AG08395 (cell line): ENCODE measurements at places on chromosomes 7 and 10.

DNA sequence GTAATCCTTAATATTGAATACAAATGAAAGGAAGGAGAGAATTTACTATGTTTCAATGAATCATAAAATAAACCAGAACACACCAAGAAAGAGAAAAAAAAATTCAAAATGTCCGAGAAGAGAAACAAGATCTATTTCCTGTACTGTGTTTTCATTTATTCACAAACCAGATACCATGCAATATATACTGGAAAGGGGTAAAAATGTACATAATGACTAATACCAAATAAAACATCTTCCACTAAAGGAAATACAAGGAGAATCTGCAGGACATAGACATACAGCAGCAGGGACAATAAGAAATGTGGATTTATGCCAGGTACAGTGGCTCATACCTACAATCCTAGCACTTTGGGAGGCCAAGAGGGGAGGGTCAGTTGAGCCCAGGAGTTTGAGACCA, 24.3 kb upstream of the TMEM26 start:
- no peak for DNase-seq

GRCh38 chr10:43160046-43160920, 22.0 kb downstream of the CSGALNACT2 start:
- peak; percentile 75 for DNase-seq

GRCh38 chr7:98565103-98565502, 52.0 kb upstream of the NPTX2 start:
- DNase-seq = no peak

GRCh38 chr10:78774999-78775711, 293.6 kb upstream of the ZMIZ1 start:
- DNase-seq = peak; percentile 36

DNA sequence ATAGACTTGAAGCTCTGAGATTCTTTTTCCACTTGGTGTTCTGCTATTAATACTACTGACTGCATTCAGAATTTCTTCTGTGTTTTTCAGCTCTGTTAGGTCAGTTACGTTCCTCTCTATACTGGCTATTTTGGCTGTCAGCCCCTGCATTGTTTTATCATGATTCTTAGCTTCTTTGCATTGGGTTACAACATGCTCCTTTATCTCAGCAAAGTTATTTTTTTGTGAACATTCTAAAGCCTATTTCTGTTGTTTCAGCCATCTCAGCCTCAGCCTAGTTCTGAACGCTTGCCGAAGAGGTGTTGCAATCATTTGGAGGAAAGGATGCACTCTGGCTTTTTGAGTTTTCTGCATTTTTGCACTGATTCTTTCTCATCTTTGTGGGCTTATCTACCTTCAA, 201.5 kb upstream of the GNAI1 start:
- DNase-seq = no peak

GRCh38 chr7:3107889-3108570, 64.4 kb upstream of the CARD11 start:
- DNase-seq = no peak

DNA sequence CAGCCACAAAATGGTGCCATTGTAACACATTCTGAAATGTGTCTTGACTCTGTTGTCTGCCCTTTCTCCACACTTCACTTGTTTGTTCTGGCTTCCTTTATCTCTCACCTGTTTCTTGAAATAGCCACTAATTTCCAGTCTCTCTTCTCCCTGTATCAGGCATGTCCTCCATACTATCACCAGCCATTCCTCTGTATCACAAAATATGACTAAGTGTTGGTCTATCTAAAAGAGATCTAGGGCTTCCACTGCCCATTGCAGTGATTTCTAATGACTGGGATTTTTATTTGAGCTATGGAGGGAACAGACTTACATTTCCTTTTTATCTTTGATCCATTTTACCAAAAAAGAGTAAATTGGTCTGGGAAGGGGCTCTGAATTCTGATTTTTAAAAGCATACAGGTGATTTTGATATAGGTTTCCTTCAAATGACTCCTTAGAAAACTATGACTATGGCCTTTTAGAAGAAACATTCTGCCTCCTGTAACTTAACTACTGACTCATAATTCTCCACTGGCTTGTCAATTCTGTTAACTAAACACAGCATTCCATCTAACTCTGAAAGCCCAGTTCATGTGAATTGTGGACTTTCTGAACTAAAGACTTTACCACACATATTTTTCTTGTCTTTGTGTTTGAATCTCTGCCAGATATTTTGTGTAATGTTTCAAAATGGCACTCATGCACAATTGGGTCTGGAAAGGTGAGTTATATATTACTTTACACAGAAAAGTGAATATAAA, 1121.4 kb downstream of the XPNPEP1 start:
- peak; percentile 27 for DNase-seq

- DNase-seq = no peak
These were observed 361.6 kb downstream of the FGFR2 start for GRCh38 chr10:121236621-121237020.

- DNase-seq = no peak
These were observed 15.4 kb upstream of the MEST start for GRCh38 chr7:130476297-130477150.

- no peak for DNase-seq
These were observed 28.1 kb upstream of the PTN start for GRCh38 chr7:137371616-137372015.

GRCh38 chr7:103866919-103867318, 122.5 kb downstream of the RELN start:
- DNase-seq = no peak

DNA sequence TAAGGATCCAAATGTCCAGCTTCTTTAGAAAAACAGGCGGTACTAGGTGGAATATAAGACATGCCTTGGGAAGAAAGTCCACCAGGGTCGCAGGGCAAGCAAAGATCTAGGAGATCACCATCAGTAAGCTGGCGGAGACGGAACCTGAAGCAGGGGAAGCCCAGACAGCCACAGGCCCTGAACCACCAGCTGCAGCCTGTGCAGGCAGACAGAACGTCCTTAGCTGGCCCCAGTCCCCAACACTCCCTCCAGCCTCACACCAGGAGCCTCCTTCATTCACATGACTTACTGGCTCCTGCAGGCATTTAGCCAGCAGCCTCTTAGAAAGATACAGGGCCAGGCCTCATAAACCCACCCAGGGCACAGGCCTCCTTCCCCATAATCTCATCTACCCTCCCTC, 17.4 kb downstream of the RGS10 start:
- no peak for DNase-seq

DNA sequence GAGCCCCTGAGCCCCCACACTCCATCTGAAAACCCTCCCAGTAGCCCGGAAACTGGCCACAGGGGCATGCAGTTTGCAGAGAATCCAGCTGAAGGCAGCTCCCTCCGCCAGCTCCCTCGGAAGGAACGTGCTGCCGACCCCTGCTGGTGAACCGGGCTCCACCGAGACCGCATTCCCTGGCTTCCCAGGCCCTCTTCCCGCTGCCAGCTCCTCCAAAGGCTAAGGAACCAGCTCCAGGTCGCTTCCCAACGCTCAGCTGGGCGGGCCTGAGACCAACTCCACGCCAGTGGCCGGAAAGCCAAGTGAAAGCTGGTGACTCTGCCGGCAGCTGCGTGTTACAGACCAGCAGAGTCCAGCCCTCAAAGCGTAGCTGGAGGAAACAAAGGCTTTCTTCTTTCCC, 35.8 kb downstream of the GPER1 start:
- DNase-seq = peak; percentile 32

GRCh38 chr7:16930946-16931345, 49.2 kb upstream of the AGR3 start:
- no peak for DNase-seq

DNA sequence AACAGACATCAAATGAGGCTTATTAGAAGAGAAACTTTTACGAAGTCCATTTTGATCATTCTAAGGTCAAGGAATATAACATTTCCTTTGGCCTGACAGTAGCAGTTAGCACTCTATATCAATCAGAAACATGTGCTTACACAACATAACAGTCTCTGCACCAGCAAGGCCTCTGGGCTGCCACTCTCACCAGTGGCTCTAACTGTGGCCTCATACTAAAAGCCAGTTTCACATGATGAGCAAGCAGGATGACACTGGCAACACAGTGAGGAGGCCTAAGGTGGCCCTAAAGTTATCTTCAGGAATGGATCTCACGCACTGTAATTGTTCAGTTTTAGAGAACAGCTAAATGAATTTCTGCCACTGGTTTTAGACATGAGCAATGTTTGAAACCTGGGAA, 126.8 kb downstream of the COBL start:
- DNase-seq = no peak

DNA sequence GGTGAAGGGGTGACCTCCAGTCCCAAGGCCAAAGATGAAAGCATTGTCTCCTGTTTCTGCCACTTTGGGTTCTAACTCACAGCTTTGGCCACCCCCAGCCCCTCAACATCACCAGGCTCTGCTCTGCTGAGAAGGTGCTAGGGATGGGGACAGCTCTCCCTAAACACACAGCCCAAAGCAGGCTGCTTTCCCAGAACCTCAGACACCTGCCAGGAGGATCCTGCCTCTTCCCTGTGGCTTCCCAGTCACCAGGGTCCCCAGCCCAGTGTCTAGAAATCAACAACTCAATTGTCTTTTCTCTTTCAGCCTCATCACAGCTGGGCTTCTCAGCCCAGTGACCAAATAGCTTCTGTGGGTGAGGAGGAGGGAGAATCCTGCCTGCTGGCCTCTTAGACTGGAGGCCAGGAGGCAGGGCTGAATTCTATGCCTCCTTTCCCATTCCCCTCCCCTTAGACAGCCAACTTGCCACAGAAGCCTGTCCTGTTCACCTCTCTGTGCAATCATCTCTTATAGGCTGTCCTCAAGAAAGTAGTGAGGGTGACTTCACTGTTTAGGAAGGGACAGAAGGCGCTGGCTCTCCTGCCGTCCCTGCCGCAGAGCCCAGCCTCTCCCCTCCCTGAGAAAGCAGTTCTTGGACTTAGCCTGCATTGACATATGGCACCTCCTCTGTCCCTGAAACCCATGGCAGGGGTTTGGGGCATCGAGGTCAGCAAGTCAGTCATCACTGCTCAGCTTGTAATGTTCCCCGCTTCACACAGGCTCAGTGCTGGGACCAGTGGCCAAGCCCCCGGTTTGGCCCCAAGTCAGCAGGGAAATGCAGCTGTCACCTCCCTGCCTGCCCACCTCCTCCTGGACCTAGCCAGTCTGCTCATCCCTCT, 3.7 kb downstream of the FGF8 start:
- no peak for DNase-seq

DNA sequence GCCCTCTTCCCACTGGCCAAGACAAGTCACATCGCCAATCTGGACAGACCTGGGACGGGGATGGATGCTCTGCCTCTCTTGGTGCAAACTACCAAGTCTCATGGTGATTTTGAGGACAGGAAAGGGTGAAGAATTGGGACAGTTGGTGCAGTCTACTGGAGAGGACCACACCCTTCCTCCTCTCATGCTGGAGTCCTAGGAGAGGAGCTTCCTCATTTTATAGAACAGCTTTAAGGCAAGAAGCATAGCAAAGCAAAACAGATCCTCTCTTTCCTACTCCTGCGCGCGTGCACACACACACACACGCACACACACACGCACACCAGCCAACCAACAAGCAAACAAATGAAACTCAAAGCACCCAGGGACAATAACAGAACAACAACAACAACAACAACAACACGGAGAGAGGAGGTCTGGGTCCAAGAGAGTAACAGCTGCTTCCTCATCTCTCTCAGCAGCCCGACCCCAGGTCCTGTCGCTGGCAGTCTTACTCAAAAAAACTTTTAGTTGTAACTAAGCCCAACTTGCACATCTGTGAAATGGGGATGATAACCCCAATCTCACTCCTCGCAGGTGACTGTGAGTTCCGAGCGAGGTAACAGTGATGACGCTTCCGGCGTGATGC, 83.4 kb downstream of the TMEM178B start:
- DNase-seq = no peak

GRCh38 chr10:69663369-69663947, 33.4 kb downstream of the FAM241B start:
- DNase-seq = no peak

DNA sequence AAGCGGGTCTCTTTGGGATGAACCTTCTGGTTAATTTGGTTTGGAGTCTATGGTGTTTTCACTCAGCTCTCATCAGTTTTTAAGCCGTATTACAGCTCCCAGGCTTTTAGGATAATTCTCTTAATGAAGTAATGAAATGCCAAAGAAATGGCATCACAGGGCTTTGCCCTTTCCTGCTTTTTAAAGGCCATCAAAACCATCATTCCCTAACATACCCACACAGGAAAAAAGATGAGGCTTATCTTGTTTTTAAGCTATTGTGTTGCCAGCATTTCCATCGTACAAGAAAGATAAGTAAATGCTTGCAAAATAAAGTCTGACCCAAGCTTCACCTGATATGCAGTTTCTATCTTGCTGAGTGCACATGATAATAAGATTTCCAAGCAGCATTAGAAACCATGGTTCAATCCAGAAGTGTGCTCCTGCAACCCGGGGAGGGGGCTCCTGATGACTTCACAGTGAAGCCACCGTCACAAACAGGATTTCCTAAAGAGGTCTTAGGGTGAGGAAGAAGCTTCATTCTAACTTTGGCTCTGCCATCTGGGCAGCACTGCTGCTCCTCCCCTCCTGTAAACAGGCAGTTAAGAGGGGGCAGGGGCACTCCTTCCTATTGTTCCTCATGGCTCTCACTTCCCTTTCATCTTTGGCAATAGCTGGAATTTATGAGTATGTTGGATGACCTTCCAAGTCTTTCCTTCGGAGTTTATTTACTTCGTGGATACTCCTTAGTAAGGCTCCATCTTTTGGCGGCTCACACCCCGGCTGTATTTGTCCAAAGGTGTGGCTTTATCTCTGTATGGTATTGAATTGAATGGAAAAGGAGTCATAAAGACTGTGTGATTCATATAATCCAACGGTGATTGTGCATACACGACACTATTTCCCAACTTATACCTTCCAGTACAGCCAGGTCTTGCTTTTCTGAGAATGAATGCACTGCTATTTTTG, 55.2 kb upstream of the FAM133B start:
- DNase-seq = no peak

DNA sequence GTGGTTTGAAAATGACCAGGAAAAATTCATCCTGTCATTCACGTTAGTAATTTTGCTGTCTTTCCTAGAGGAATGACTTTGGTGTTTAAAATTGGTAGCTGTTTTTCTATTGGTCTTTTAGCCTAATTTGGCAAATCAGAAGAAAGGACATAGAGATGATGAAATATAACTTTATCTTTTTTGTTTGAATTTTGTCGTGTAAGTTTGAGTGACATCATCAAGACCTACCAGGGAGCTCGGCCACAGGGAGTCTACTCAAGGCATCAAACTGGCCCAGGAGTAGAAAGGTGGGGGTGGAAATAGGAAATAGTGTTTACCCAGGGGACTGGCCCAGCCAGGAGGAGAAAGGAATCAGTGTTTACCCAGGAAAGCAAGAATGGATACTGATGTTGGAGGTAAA, 21.0 kb upstream of the TSPAN14 start:
- no peak for DNase-seq

GRCh38 chr10:34223658-34224057, 591.4 kb downstream of the PARD3 start:
- no peak for DNase-seq

DNA sequence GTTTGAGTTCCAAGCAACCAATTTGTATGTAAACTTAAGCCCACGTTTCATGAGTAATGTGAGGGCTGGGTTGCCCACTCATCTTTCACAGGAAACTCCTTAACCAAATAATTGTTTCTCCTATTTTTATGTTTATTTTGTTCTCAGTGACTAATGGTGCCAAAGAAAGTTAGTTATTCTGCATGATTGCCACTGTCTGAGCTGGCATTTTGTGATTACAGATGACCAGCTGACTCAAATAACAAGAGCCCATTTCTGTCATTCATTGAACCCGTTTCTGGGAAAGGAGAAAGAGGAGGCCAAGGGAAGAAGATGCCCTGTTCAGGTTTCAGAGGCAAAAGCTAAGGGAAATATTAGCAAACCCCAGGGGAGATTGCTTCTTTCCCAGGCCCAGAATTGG, 186.9 kb upstream of the MYO3A start:
- DNase-seq = no peak
